Anterior cingulate cortex (tissue), 58 donors: ENCODE measurements at places on chromosomes 12 and 14.

DNA sequence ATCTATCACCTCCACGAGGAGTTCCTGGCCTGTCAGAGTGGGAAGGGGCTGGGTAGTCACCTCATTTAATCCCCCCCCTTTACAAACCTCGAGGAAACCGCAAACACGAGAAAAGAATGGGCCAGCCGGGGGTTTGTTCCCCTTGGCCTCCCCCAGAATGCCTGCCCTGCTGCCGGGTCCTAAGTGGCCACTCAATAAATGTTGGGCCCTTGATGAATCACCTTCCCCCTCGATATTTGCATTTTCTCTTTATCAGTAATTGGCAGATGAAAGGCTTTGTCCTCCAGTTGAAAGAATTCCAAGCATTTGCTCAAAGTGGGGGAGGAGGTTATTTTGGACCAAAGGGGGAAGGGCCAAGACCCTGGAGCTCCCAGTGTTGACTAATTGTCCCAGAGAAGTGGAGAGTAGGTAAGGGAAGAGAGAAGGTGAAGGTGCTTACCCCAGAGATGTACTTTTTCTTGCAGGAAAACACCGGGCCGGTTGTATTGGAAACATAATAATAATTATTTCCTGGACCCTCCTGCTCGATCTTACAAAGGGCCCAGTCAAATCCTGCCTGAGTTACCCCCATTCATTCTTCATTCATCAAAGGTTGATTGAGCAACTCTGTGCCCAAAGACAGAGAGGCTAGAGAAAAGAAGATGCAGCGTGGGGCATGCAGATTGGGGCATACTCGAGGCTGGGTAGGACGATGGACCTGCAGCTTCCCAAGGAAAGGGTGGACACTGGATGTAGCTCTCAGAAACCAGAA, 1.9 kb upstream of the KDM2B start:
- no peak for DNase-seq

DNA sequence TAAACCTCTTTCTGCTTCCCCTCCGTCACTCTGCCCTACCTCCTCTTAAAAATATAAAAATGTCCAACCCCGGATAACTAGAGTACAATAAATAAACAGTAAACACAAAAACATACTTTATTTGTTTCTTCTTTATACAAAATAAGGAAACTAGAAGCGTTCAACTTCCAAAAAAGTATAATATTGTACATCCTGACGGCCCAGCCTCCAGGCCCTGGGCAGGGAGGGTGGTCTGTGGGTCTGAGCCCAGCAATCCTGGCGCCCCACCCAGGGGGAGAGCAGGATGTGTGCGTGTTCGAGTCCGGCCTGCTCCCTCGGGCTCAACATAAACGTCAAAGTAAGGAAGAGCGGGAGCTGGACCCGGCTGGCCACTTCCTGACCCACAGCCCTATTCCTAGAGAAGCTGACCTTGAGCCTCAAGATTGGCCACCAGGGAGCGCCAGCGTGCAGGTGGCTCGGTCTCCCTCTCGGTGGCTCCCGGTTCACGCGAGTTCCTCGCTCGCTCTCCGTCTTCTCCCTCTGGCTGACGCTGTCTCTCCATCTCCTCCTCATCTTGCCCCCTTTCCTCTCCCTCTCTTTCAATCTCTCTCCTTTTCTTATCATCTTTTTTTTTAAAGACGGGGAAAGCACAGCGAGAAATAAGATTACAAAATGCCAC, 9.4 kb downstream of the LHX5 start:
- peak; percentile 41 for DNase-seq

DNA sequence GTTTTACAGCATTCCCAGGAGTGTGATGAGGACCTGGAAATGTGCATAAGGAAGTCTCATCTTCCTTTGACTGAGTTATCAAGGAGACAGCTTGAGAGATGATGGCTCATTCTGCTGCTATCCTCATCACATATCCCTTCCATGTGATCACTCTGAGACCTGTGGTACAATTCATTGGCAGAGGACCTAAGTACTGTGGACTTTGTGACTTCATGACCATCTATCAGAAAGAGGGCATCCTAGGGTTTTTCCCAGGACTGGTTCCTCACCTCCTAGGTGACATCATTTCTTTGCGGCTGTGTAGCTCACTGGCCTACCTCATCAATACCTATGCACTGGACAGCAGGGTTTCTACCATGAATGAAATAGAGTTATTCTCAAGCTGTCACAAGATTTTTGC, 172.1 kb upstream of the PLEKHG7 start:
- DNase-seq, result no peak

GRCh38 chr12:57852620-57853500, 6.3 kb upstream of the CTDSP2 start:
- DNase-seq, result peak; percentile 6

DNA sequence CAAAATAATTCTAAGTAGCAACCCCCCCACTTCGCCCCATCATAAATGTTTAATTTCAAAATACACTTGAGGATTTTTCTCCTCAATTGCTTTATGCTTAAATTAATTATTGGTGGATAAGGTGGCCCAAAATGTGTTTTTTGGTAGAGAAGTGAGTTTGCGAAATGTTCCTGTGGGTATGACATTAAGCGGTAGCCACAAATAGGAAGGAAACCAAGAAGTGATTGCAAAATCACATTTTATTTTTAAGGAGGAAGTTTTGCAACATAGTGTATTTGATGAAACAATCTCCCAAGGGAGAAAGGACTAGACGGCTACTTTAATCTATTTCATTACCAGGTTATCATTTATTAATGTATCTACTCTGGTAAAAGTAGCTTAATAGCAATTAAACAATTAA, 25.5 kb downstream of the SLC25A3 start:
- no peak for DNase-seq

- no peak for DNase-seq
Measured at GRCh38 chr12:87304406-87304805, 724.8 kb downstream of the C12orf50 start.

DNA sequence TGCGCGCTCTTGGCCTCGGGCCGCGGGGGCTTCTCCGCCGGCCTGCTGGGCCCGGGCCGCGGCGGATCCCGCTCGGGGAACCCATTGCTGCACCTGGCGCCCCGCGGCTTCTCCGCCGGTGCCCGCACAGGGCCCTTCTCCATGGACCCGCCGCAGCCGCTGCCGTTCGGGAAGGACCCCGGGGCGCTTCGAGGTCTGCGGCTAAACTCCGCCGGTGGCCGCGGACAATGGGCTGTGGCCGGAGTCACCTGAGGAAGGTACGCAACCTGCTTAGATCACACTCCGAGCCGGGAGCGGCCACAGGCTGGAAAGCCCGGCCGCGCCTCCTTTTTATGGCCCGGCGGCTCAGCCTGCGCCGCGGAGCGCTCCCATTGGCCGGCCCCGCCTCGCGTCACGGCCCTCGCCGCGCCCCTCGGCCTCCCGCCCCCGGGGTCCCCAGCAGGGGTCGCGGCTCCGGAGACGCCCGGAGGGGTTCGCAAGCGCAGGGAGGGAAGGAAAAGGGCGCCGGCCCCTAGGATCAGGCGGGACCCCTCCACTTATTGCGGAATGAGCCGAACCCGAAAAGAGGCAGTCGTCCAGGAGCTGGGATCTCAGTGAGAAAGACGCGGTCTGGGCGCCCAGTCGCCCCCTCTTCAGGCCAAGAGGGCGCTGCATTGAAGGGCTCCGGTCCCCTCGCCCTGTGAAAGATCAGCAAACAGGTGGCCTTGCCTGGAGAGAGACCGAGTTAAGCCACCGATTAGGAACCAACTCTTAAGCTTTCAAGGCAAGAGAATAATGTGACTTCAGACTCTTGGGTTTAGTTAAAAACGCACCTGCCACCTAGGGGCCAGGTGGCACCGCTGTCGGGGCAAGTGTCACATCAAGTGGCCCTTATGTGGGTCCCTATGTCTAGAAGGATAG, at the start of gene GCH1:
Gene GCH1 (minus strand): TSS at position 306 of the 900 bp plus-strand sequence. CDS start 163 bp downstream, at position 143.
- peak; percentile 25 for DNase-seq

- DNase-seq, result no peak
Measured at GRCh38 chr14:103492156-103492925, 30.3 kb downstream of the CKB start.

GRCh38 chr14:105883066-105884005, 357.0 kb downstream of the TMEM121 start:
- DNase-seq, result no peak

- DNase-seq, result no peak
Measured at GRCh38 chr14:60163693-60164092, 1.5 kb downstream of the DHRS7 start.

- no peak for DNase-seq
Measured at GRCh38 chr12:3697311-3697870, 55.5 kb downstream of the CRACR2A start.

GRCh38 chr14:105248368-105249181, at the start of gene BTBD6:
Gene BTBD6 (plus strand): TSS chr14:105248533. CDS start chr14:105248712, 179 bp downstream.
- DNase-seq, result peak; percentile 70

GRCh38 chr12:2243275-2243674, 190.5 kb downstream of the CACNA1C start:
- no peak for DNase-seq

GRCh38 chr12:32477714-32478113, 78.4 kb downstream of the FGD4 start:
- no peak for DNase-seq

GRCh38 chr12:53811606-53812005, 59.8 kb upstream of the CISTR start:
- DNase-seq, result no peak

DNA sequence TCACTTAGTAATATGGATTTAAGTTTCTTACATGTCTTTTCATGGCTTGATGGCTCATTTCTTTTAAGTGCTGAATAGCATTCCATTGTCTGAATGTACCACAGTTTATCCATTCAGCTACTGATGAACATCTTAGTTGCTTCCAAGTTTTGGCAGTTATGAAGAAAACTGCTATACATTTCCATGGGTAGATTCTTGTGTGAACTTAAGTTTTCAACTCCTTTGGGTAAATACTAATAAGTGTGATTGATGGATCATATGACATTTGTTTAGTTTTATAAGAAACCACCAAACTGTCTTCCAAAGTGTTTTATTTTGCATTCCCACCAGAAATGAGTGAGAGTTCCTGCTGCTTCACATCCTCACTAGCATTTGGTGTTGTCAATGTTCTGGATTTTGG, 119.2 kb downstream of the NAV3 start:
- DNase-seq, result no peak

GRCh38 chr12:11668611-11669010, 19.1 kb downstream of the ETV6 start:
- no peak for DNase-seq

- peak; percentile 9 for DNase-seq
Measured at GRCh38 chr12:113823016-113823415, 143.1 kb downstream of the RBM19 start.

DNA sequence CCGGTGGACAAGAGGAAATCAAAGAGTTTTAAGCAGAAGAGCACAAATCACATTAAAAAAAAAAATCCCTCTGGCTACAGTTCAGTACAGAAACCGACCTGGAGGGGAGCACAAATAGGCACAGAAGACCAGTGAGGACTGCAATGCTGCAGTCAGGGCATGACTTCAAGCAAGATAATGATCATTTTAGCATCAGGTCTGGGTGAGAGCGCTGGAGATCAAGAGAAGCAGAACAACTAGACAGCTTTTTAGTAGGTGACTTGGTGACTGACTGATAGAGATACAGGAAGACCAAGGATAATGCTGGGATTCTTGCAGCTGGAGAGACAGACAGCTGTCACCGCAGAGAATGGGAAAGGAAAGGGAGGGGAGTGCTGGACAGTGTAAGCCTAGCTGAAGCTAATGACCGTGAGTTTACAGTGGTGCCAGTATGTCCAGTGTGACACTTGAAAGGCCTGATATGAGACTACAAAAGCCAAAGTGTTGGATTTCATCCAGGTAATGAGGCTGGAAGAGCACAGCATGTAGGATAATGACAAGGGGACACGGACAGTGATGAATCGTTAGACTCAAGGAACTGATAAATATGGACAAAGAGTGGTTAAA, 5.6 kb downstream of the NFYB start:
- no peak for DNase-seq

DNA sequence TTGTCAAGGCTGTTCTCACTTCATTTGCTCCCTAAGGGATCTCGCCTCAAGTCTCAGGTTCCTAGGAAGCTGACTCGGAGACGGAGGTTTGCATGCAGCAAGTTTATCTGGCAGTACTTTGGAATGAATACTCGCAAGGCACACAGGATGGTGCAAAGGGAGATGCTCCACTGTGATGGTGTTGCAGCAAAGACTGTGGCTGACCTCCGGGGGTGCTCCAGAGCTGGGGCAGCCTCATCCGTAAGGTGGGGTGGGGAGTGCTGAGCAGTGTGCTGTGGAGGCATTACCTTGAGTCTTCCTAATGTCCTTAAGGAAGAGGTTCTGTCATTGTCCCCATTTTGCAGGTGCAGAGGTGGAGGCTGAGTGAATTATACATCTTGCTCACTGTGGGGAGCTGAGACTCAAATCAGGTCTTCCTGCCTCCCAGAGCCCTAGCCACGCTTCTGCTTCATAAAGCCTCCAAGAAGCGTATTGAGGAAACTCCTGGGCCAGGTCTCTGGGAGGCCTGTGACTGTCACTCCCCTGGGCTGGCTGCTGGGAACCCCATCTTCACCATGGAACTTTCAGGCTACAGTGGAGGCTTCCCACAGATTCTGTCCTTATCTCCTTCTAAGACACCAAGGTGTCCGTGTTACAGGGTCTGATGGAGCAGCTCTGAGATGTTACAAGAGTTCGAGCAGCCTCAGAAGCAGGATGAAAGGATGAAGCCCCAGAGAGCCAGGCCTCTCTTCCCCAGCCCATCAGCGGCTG, 39.5 kb downstream of the GALNT16 start:
- no peak for DNase-seq
